Activated naive CD4-positive, alpha-beta T cell (primary cell): ENCODE measurements at places on chromosomes 3 and 15.

GRCh38 chr15:82575335-82575734 lies 35.1 kb upstream of the RPS17 start:
- DNase-seq = no peak

DNA sequence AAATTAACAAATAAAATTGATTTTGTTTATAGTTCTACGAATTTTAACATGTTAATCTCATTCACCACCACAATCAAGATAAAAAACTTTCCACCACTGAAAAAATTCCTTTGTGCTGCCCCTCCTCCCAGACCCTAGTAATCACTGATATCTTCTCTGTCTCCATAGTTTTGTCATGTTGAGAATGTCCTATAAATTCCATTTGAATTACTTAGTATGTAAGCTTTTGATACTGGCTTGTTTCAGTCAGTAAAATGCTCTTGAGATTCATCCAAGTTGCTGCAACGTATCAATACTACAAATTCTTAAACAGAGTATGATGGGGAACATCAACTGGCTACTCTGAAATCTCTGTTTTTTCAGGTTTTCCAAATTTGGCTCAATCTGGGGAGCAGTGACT lies 129.6 kb downstream of the CTNNB1 start:
- no peak for DNase-seq

DNA sequence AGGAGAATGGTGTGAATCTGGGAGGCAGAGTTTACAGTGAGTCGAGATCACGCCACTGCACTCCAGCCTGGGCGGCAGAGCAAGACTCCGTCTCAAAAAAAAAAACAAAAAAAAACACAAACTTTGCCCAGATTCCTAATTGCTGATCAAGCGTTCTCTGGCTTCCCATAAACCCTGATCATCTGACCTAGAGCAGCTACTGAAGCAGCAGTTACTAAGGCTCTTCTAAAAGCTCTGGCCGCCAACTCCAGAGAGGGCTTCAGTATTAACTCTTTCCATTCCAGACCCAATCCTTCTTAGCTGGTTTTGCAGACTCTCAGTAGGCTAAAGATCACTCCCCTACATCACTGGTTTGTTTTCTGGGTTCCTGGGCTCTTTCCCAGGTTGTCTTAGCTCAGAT lies 201.6 kb downstream of the IGSF11 start:
- no peak for DNase-seq

GRCh38 chr3:2656806-2657777 lies 453.1 kb downstream of the IL5RA start:
- no peak for DNase-seq

- DNase-seq = no peak
These were observed 752.3 kb downstream of the EPHA3 start for GRCh38 chr3:89859757-89860156.

DNA sequence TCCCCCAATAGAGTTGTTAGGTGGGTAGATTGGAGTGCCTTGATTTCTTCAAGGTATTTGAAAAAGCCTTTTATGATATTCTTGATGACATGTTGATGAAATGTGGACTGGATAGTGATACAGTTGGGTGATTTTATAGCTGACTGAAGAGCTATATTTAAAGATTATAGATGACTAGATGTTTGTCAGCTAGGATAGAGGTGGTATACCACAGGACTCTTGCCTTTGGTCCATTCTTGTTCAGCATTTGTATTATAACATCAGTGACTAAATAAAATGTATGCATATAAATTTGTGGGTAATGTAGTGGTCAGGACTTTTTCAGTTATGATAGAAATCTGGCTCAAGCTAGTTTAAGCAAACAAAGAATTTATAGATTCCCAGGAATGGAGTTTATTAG lies 143.9 kb downstream of the ZNF609 start:
- DNase-seq = no peak

- DNase-seq = no peak
These were observed 563.5 kb downstream of the OCA2 start for GRCh38 chr15:27535445-27536129.

GRCh38 chr3:171163101-171164066 lies 136.9 kb upstream of the SLC2A2 start:
- DNase-seq = no peak

DNA sequence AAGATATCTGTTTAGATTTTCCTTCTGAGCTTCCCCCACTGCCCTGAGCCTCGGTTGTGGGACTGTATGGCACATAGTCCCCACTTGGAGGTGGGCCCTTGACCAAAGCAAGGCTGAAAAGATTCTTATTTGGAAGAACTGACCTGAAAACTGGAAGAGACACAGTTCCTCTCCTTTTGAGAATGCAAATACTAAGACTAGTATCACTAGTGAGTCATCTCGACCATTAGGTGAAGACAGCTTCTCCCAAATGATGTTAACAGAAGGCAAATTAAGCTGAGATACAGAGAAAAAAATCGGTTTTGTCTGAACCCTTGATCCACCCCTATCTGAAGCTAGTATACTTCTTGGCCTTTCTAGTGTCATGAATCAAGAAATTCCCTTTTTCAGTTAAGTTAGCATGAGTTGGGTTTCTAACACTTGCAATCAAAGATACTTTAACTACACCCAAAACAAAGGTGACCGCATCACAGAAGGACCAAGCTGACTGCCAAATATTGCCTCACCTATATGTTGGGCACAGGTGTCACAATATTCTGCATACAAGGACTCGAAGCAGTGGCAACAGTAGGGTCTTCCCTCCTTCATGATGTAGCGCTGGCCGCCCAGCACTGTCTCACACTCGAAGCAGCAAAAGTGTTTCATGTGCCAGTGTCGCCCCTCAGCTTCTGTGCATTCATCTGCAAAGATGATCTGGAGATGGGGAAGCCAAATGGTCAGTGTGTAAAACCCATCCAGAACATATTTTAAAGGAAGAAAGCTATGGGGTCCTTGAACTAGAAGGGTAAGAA lies 72.4 kb downstream of the PRICKLE2 start:
- DNase-seq = no peak

- DNase-seq = no peak
These were observed 14.8 kb downstream of the NT5DC2 start for GRCh38 chr3:52518723-52519444.

GRCh38 chr3:134364061-134364935 lies 9.9 kb downstream of the AMOTL2 start:
- no peak for DNase-seq

GRCh38 chr3:31859245-31859644 lies 121.8 kb downstream of the OSBPL10 start:
- no peak for DNase-seq

DNA sequence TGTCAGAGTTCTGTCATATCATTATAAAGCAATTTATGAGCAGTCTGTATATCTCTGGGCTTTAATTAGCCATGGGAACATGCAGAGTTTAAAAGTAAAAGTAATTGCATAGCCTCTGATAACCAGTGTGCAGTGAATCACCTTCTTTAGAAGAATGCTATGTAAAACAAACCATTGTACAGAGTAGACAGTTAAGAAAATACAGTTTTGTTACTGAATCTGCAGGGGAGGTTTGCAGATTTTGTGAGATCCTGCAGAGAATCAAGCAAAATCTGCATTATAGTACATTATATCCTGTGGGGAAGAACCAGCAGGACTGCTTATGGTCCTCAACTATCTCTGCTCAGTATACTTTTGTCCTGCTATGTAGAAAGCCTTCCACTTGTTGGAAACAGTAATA lies 396.2 kb upstream of the NAALADL2 start:
- no peak for DNase-seq

DNA sequence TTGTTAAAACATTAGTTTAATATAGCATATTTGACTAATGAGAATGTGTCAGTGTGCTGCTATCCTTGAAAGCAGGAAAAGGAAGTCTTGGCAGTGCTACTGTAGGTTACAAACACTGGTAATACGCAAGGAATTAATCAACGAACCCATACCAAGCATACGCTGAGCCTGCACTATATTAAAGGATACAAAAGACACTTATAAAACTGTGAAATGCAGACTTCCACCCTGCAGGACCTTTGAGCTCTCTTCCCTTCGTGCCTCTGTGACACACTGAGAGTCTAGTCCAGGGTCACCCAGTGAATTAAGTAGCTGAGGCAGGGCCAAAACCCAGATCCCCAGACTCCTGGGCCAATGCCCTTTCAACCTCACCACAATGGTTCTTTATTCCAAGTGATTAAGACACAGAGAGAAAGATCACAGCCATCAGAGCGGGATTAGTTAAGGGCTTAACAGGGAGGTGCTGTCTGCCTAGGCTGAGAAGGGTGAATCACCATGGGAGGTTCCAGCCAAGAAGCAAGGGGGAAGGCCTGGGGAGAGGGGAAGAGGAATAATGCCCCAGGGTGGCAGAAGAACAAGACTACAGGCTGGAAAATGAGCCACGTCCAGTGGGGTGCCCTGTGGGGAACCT lies 6.8 kb downstream of the ANXA2 start:
- DNase-seq = no peak

DNA sequence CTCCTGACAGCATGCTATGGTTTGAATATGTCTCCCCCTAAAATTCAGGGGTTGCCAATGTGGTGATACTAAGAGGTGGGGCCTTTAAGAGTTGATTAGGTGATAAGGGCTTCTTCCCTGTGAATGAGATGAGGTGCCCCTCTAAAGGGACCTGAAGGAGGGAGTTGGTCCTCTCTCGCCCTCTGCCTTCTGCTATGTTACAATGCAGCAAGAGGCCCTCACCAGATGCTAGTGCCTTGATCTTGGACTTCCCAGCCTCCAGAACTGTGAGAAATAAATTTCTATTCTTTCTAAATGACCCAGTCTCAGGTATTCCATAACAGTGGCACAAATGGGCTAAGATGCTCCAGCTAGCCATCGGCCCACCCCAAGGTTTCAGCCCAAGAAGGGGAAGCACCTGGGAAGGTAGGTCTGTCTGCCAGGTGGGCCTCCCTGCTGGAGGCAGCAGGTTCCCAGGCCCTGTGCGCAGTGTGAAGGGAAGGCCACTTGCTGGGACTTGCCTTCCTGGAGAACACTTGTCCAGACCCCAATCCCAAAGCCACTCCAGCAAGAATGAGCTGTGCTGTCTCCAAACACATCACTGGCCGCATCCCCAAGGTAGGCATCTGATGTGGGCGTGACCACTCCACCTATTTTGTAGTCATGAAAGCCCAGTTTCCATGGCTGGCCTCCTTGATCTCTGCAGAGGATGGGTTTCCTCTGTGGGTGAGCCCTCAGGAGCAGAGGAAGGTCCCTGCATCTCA lies 9.0 kb downstream of the TGM4 start:
- no peak for DNase-seq

GRCh38 chr3:141981084-141981483 lies 104.6 kb downstream of the ATP1B3 start:
- DNase-seq = no peak

GRCh38 chr3:141259821-141260629 lies 28.4 kb downstream of the PXYLP1 start:
- DNase-seq = no peak

DNA sequence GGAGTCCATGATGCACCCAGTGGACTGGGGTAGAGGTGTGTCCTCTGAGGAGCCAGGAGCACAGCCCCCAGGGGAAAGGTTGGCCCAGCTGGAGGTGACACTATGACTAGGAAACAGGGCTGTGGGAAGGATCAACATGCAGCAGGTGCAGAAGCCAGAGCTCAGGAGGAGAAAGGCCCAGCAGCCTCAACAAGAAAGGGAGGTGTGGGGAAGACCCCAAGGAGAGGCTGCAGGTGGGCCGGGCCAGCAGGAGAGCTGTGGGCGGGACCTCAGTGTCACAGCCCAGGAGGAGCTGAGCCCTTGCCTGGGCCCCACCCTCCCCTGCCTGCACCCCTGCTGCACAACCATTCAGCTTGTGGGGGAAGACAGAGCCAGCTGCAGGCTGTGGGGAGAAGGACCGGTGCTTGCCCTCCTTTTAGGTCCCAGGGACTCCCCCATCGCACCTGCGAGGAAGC lies 18.4 kb upstream of the KLF13 start:
- DNase-seq = no peak

DNA sequence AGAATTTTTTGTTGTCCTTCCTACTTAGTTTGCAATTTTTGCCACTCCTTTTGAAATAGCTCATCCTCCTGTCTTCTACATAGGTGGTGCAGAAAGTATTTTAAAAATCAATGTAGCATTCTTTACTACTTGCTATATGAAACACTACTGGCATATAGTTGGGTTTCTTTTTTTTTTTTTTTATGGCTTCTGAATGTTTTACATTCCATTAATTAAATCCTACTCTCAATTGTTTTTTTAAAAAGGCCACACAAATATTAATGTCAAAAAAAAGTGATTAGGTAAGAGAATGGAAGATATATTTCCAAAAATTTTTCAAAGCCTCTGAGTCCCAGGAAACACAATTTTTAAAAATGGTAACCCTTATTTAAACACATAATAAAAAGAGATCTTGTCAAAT lies 262.6 kb downstream of the MAGI1 start:
- DNase-seq = no peak

- DNase-seq = no peak
These were observed 222.1 kb upstream of the CFAP20DC start for GRCh38 chr3:59271971-59272370.

GRCh38 chr3:31197941-31198340 lies 303.5 kb upstream of the GADL1 start:
- no peak for DNase-seq

DNA sequence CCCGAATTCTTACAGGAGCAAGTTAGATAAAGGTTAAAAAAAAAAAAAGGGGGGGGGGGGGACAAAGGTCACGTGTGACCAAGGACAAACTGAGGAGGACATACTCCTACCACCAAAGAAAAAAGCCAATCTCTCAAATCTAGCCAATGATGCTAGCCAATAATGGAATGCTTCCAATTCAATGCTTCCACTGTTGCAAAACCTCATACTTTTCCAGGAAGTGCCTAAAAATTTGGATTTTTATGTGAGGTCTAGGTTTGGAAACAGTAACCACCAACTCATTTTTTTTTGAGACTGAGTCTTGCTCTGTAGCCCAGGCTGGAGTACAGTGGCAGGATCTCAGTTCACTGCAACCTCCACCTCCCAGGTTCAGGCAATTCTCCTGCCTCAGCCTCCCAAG lies 11.4 kb downstream of the MSL2 start:
- no peak for DNase-seq

- DNase-seq = no peak
These were observed 16.4 kb upstream of the BOC start for GRCh38 chr3:113194823-113195401.

GRCh38 chr3:38411591-38411990 lies 42.1 kb upstream of the ACVR2B start:
- no peak for DNase-seq

- no peak for DNase-seq
These were observed 110.1 kb upstream of the TGFBR2 start for GRCh38 chr3:30496066-30496966.

GRCh38 chr3:171614318-171614921 lies 154.2 kb upstream of the TNIK start:
- no peak for DNase-seq

DNA sequence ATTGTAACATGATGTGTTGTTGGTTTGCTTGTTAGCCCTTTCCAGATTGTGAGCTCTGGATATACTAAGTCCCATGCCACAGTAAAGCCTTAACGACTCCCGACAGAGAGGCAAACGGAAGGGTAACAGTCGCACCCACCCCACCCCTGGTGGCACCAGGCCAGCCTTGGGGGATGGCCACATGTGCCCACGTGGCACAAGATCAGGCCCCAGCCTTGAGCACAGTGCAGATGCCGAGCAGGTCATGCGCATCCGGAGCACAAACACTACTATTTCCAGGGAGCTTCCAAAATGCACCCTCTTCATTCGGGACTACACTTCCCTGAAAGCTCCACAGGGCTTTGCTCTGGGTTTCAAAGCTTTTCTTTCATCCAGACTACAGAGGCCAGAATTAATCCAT lies 10.7 kb upstream of the HPS3 start:
- no peak for DNase-seq
